ENCODE measurements at places on chromosomes 4 and X.

GRCh38 chrX:102840871-102841705 is 96.0 kb upstream of the RAB40AL start:
- no peak for DNase-seq

DNA sequence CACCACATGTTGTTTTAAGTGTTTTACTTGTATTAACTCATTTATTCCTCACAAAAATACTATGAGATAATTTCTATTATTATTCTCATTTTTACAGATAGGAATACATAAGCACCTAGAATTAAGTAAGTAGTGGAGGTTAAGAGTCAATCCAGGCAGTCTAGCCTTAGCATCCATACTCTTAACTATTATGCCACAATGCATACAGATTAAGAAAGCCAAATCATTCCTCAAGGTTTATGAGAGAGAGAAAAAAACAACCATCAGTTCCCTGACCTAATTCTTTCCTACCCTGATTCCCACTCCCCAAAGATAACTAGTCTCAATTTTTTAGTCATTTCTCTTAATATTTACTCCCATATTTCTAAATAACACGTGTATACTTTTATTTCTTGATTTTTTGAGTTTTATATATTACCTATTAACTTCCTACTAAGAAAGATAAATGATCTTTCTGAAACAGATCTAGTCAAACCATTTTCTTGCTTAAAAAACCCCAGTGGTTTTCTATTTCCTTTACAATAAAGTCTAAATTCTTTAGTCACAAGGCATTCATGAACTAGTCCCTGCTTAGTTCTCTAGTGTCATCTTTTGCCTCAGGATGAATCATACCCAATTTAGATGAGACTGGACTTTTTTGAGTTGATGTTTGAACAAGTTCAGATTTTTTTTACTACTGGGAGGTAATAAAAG is 16.0 kb downstream of the UBA6 start:
- no peak for DNase-seq

DNA sequence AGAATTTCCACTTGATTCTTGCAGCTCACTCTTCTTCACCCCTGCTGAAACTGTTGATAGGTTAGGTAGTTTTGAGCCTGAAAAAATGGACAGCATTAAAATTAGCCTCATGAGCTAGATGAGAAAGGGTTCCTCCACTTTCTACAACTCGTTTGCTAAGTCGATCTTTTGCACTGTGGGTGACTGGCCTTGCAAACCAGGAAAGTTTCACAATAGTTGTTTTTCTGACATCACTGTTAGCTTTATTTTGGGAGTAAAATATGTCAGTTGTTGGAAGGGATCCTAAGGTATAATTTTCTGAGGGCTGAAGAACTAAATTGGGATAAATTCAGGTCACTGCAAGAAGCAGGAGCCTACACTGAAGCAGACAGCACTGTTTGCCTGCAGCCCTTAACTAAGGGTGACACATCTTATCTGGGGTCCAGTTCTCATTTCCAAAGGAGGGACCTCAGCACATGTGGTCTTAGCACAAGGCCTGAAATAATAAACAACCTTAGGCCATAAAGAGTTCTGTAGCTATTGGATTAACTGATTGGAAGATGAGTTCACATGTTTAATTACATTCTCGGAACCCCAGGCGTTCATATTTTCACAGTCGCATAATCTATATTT is 29.1 kb downstream of the ANAPC4 start:
- DNase-seq: no peak

DNA sequence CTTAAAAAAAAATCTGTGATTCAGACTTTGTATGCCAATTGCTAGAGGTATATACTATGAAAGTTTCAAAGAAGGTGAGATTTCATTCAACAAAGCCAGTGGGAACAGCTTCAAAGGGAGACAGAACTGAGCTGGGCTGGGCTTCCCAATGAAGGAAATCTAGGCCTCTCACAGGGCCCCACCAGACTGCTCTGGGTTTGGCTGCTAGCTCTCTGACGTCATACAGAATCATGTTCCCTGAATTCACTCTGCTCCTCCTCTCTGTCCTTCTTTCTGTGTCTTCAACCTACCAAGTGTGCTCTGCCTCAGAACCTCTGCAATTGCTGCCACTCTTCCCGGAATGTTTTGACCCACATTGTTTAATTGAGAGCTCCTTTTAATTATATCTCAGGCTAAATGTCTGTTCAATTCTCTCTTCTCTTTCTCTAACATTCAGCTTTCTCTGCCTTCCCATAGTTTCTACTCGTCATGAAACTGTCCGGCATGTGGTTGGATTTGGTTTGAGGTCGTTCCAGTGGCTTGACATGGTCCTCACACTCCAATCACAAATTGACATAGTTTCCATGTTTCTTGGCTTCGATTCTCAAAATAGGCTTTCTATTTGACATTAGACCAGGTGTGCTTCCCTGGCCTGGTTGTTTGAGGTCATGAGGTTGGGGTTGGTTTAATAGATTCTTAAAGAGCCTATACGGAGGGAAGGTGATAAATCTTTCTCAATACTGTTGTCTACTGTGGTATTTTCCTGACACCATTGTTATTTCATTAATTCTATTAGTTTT is 282.1 kb upstream of the EMCN start:
- no peak for DNase-seq

DNA sequence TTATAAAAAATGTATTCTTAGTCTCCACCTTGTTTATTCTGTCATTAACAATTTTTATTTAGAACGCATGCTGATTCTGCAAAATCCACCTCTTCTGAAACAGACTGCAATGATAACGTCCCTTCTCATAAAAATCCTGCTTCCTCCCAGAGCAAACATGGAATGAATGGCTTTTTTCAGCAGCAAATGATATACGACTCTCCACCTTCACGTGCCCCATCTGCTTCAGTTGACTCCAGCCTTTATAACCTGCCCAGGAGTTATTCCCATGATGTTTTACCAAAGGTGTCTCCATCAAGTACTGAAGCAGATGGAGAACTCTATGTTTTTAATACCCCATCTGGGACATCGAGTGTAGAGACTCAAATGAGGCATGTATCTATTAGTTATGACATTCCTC is 75.6 kb upstream of the SMARCA5 start:
- DNase-seq: no peak

- DNase-seq: no peak
Observed at GRCh38 chr4:150943818-150944217, 71.3 kb downstream of the LRBA start.

DNA sequence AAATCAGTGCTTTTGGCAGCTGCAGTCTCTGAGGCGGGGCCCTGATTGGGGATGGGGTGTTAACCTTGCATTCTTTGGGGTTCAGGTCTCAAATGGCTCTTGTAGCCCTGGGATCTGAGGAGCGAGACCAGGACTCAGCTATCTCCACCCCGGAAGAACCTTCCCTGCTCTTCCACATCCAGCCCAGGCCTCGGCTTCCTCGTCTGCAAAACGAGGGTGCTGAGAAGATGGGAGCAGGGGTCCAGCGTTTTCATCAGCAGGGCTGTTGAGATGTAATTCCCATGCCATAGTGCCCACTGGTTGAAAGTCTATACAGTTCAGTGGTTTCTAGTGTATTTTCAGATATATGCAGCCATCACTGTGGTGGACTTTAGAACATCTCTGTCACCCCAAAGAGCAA is 34.6 kb upstream of the WFS1 start:
- no peak for DNase-seq

DNA sequence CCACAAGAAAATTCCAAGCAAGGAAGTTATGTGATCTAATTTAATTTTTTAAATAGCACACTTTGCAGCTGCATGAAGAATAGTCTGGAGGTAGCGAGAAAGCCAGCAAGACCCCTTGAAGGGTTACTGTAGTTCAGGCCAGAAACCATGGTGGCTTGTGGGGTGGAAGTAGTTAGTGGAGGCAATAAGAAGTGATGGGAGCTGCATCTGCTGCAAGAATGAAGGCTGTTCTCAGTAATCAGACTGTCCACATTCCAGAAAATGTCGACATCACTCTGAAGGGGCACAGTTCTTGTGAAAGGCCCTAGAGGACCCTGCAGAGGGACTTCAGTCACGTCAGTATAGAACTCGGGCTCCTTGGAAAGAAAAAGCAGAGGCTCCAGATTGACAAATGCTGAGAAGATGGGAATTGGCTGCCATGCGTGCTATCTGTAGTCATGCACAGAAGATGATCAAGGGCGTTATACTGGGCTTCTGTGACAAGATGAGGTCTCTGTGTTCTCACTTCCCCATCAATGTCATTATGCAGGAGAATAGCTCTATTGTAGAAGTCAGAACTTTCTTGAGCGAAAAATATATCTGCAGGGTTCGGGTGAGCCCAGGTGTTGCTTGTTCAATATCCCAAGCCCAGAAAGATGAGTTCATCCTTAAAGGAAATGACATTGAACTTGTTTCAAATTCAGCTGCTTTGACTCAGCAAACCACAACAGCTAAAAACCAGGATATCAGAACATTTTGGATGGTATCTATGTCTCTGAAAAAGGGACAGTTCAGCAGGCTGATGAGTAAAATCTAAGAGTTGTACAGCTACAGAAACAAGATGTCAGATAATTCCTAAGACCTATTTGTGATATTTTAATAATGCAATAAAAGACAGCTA is 254.2 kb downstream of the CBR4 start:
- DNase-seq: no peak
